NCI-H460 (cell line): ENCODE measurements at places on chromosomes 7 and 10. TPM values are rescaled to one million over a fixed set of nuclear protein-coding genes. Genes with fewer than 3 reads are reported as not detected.

GRCh38 chr10:115024371-115024770, 68.8 kb upstream of the ATRNL1 start:
- DNase-seq: no peak

SORBS1 gene
- total RNA-seq: 0.27 and 0.43 TPM in 2 replicates

DNA sequence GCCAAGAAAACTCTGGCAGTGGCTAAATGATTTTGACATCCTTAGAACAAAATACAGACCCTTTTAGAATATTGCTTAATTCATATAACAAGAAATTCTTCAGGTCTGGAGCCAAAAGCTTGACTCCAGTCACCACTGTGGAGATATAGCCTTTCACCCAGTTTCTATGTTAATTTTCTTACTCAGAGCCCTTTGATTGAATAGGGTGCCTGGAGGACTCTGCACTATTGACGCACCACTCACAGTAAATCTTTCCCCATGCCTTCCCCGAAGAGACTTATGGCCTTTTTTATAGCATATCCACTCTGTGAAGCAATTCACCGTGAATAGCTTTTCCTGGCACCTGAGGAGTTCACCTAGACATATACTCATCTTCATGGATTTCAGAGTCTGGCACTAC, 613.8 kb downstream of the ZWINT start:
- DNase-seq: no peak

- DNase-seq: no peak
These were observed 127.0 kb downstream of the CCNY start for GRCh38 chr10:35463105-35463867.

HDAC9 gene
- 0.02 and 0.03 TPM in 2 replicates for total RNA-seq

DNA sequence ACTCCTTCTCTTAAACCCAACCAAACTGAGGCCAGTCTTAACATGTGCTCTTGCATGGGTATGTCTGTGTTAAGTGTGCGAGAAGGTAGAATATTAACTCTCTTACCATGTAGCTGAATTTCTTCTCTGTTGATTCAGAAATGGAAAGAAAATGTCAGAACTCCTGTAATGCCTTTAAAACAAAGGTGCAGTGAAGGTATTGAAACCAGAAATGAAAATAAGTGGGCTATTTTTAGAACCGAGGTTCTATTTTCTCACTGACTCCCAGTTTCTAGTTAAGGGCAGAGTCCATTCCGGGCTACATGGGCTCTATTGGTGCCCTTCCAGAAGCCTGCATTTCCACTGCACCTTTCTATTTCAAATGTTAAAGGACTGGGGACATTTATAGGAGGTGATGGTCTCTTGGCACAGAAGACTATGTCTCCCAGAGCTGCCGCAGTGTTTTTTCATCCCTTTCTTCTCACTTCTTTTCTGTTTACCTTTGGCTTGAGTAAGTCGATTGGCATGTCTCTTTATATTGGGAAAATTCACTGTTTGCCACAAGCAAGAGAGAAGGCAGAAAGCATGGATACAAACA, 174.9 kb downstream of the LRMDA start:
- no peak for DNase-seq
